Smooth muscle cell of bladder (primary cell): ENCODE measurements at places on chromosomes 12 and 14. TPM values are rescaled to one million over a fixed set of nuclear protein-coding genes. Genes with fewer than 3 reads are reported as not detected.

PRKD1 gene
- 12.4 and 18.4 TPM in 2 replicates for total RNA-seq

C12orf50 gene
- under 0.01 TPM in 1 of 2 replicates, not detected in the other for total RNA-seq

LRRK2 gene
- 4.8 and 13.7 TPM in 2 replicates for total RNA-seq

AKAP3 gene
- 0.85 and 1.5 TPM in 2 replicates for total RNA-seq

RIMKLB gene
- total RNA-seq = 19.8 and 24.0 TPM in 2 replicates

BBOF1 gene
- 8.7 and 9.8 TPM in 2 replicates for total RNA-seq

LRCOL1 gene
- 0.14 TPM in 1 of 2 replicates, not detected in the other for total RNA-seq

EDDM3A gene
- total RNA-seq = not detected in 2 replicates

VPS37B gene
- total RNA-seq = 5.1 and 5.9 TPM in 2 replicates

TAS2R7 gene
- not detected in 2 replicates for total RNA-seq

FGD4 gene
- 6.0 and 8.8 TPM in 2 replicates for total RNA-seq

C12orf60 gene
- total RNA-seq = 0.57 and 0.74 TPM in 2 replicates

B4GALNT3 gene
- total RNA-seq = under 0.01 TPM in 1 of 2 replicates, not detected in the other

BRF1 gene
- 32.6 and 34.5 TPM in 2 replicates for total RNA-seq

TRIAP1 gene
- 17.9 and 26.0 TPM in 2 replicates for total RNA-seq

CLBA1 gene
- 6.0 and 7.1 TPM in 2 replicates for total RNA-seq

POTEG gene
- total RNA-seq = not detected in 2 replicates

AJUBA gene
- 31.0 and 47.3 TPM in 2 replicates for total RNA-seq

HNF1A gene
- 0.09 TPM in 1 of 2 replicates, not detected in the other for total RNA-seq

SENP1 gene
- total RNA-seq = 11.3 and 11.8 TPM in 2 replicates

INHBE gene
- total RNA-seq = 9.0 and 12.7 TPM in 2 replicates

PTGR2 gene
- total RNA-seq = 4.3 and 4.4 TPM in 2 replicates

SLC5A8 gene
- total RNA-seq = not detected in 2 replicates

GPRC5D gene
- not detected in 2 replicates for total RNA-seq

PRB2 gene
- not detected in 2 replicates for total RNA-seq

PLD4 gene
- total RNA-seq = 0.09 and 0.14 TPM in 2 replicates

FAR2 gene
- 2.7 and 7.3 TPM in 2 replicates for total RNA-seq

MOK gene
- total RNA-seq = 8.4 and 8.5 TPM in 2 replicates
